NCI-H446 (cell line): ENCODE measurements at places on chromosomes 6 and 20.

- no peak for DNase-seq
Measured at GRCh38 chr6:130183271-130184222, 39.2 kb downstream of the SAMD3 start.

DNA sequence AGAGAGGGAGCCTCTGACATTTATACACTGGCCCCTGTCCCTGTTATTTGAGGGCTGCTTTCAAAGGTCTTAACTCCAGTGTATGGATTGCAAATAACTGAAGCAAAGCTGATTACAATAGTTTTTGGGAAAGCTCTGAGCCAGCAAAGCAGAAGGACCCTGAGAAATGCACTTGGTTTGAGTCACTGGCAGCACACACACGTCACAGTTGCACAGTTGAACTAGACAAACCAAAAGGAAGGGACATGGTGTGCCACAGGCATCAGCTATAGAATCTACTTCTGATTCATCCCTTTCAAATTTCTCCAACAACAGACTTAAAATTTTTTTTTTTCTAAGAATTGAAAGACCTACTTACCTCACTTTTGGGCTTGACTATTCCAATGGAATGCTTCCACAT lies 56.4 kb downstream of the SNRNP48 start:
- no peak for DNase-seq

DNA sequence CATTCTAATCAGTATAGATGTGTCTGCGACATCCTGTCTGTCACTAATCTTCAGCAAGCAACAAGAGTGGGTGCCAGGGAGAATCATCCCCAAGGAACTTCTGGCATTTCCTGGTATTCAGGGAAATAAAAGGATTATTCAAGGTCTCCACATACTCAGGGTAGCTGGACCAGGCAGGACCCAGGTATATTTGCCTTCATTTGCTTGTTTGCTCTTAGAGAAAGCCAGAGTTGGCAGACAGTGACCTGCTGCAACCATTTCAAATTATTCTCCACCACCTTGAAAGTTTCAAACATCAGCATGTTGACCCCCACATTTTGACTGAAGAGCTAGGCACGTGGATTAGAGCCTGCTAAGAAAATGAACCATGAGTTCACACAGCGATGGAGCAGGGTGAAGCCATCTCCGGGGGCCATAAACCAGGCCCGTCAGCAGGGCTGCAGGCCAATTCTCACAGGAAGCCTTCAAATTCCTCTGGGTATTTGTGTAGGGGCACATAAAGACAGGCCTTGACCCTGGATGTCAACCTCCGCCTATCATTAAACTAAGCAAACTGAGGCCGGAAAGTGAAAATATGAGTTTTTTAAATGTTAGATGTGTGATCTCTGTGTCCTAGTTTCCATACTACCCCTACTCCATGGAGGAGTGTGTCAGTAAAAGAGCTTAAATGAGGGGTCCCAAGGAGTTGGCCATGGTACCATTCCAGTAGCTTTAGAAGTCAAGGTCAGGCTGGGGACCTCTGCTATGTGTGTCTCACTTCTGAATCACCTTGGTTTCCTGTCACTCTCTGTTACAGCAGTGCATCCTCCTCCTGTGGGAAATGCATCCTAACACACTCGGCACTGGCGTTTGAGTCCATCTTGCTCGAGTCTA lies 32.9 kb downstream of the TRAM2 start:
- DNase-seq, result no peak

- DNase-seq, result peak; percentile 42
Measured at GRCh38 chr6:17589406-17590096, 10.6 kb upstream of the FAM8A1 start.

- no peak for DNase-seq
Measured at GRCh38 chr6:125714441-125715090, 34.9 kb upstream of the HEY2 start.

GRCh38 chr20:39446397-39446796 lies 484.3 kb downstream of the DHX35 start:
- no peak for DNase-seq

DNA sequence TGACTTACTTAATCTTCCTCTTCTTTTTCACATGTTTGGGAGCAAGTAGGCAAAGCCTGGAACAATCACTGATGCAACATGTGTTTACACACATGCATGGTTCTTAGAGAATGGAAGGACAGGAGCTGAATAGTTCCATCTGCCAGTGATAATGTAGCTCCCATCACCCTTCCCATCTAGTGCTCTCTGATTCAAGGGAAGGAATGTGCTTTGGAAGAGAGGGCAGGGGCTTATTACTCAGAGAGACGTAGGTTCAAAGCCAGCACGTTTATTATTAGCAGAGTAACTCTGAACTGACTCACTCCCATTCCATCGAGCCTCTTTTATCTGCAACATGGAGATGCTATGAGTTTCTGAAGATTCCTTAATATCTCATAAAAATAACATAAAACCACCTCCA lies 211.9 kb downstream of the GMPR start:
- DNase-seq, result no peak

DNA sequence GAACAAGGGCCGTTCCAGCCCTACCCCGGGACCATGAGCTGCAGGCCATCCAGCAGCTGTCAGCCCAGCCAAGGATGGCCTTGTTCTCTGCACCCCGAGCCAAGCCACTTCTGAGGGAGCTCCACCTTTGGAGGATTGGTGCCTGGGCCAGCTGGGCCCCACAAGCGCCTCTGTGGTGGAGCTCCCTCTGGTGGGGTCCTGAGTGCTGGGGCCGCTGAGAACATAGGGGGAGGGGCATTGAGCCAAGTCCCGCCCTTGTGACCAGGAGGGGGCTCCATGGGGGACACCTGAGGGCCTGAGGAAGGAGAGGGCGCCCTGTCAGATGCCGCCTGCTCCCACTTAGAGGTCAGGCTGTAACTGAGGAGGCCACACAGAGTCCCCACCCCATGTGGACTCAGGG lies 43.2 kb downstream of the YTHDF1 start:
- no peak for DNase-seq

DNA sequence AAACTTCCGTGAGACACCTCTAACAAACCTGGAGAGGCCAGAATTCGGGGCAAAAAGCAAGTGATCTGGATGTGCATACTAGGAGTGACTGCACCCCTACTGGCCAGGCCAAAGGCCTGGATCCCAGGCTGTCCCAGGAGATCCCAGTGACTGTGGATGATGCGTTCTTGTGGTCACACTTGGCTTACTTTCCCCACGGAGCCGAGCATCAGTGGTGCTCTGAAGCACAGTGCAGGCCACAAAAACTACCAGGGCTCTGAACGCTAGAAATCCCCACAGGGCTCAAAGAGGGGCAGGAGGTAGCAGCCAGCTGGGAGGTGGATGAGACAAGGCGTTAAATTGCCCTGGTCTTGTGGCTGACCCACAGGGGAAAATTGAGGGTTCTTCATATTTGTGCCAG lies 7.1 kb downstream of the TRIM26 start:
- DNase-seq, result no peak

GRCh38 chr20:644692-645317 lies 8.2 kb downstream of the SRXN1 start:
- DNase-seq, result no peak

- no peak for DNase-seq
Measured at GRCh38 chr6:2731281-2731909, 19.3 kb downstream of the MYLK4 start.

- no peak for DNase-seq
Measured at GRCh38 chr6:107021446-107022185, 6.4 kb upstream of the MTRES1 start.

- DNase-seq, result no peak
Measured at GRCh38 chr6:12472601-12473038, 182.5 kb downstream of the EDN1 start.

DNA sequence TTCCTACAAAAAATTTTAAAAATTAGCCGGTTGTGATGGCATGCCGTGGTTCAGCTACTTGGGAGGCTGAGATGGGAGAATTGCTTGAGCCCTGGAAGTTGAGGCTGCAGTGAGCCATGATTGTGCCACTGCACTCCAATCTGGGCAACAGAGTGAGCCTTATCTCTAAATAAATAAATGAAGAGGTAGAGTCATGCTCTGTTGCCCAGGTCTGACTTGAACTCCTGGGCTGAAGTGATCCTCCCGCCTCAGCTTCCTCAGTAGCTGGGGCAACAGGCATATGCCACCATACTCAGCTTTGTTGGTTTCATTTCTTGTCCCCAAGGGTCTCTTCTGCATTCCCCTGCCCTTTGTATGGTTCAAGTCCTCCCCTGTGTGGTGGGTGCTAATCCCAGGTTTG lies 17.0 kb downstream of the HSPA1B start:
- no peak for DNase-seq

DNA sequence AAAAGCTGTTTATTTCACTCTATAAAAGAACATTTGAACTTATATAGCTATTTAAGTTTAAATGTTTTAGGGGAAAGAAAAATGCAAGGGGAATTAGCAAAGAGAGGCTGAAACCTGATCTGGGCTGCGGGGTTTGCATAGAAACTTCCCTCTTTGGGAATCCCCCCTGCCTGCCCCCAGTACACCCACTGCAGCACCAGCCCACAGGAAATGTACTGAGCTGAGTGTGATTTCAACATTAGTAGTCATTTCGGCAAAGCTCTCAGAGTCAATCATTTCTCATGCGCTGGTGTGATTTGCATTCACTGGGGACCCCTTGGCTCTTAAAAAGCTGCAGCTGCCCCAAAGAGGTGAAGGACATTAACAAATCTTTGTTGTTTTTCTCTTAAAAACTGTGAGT lies 859.4 kb downstream of the MAFB start:
- DNase-seq, result no peak

- DNase-seq, result no peak
Measured at GRCh38 chr6:166618866-166619761, 7.9 kb downstream of the RPS6KA2 start.

DNA sequence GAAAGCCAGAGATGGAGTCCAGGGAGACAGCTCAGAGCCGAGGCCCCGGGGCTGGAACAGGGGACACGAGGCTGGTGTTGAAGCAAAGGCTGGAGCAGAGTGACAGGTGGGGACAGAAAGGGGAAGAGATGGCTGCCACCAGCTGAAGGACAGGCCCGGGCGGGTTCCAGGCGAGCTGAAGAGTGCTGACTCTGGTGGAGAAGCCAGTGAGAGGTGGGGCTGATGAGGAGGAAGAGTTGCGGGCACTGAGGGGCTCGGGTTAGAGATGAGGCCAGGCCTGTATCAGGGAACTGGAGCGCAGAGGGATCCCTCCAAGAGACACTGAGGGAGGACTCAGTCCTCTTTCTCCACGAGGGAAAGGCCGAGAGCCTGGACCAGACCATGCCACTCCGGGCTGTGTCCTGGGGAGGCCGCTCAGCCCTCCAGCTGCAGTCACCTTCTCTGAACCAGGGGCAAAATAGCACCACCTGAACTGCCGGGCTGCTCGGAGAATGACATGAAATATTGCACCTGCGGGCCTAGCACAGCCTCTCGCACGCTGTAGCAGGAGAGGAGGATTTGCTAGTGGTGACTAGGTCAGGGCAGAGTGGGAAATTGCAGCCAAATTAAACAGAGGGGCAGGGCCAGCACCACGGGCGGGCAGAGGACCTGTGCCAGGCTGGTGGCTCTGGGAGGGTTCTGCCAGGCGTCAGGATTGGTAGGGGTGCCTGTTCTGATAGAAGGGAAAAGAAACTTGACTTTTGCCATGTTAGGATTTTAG lies 175.9 kb downstream of the ZDHHC14 start:
- no peak for DNase-seq

DNA sequence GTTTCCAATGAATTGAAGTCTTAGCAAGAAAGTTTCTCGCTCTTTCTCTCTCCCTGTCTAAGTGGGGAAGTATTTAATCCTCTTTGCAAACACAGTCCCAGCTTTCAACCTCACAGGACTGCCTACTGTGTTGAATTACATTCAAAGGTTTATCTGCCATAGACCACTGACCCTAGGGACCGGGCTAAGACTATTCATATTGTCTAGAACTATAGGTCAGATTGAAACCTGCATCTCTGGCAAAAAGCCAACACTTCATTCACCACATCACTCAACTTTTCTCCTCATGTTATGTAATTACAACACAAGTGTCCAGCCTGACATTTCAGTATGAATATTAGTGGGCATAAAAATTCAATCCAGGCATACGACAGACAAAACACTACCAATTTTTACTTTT lies 314.7 kb upstream of the RSPO3 start:
- no peak for DNase-seq

DNA sequence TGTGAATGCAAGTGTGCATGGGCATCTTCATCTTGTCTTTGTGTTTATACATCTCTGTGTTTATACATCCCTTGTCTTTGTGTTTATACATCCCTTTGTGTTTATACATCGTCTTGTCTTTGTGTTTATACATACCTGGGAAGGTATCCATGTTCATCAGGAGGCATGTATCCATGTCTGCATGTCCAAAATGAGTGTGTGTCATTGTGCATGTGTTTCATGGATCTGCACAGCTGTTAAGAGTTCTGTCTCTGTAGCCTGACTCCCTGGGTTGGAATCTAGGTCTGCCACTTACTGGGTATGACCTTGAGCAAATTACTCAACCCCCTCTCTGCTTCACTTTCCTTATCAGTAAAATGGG lies 50.1 kb upstream of the SIRPA start:
- DNase-seq, result no peak

GRCh38 chr6:63307581-63308246 lies 12.1 kb downstream of the LGSN start:
- no peak for DNase-seq

GRCh38 chr6:151389618-151390275 lies 1.6 kb downstream of the ZBTB2 start:
- no peak for DNase-seq
